ENCODE measurements at places on chromosomes 6 and 20.

DNA sequence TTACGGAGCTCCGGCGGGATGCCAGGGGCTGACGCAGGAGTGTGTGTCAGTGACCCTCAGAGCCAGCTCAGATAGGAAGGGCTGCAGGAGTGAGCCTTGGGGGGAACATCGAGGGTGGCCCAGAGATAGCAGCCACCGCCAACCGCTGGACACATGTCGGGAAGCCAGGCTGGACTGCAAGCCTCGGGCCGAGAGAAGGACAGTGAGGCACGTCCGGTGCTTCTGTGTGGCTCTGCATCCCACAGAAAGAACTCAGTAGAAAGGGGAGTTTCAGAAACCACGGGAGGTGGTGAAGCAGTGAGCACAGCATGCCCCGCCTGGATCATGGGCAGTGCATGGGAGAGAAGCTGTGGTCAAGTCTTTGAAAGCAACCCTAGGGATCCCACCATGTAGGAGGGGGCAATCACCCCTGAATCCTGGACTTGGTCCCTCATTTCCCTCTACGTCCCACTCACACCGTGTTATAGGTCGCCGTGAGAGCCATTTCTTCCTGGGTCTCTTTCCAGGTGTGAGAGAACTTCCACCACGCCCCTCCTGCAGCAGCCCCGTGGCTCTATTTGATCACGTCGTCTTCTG, 383.7 kb upstream of the CDH4 start:
- no peak for DNase-seq

DNA sequence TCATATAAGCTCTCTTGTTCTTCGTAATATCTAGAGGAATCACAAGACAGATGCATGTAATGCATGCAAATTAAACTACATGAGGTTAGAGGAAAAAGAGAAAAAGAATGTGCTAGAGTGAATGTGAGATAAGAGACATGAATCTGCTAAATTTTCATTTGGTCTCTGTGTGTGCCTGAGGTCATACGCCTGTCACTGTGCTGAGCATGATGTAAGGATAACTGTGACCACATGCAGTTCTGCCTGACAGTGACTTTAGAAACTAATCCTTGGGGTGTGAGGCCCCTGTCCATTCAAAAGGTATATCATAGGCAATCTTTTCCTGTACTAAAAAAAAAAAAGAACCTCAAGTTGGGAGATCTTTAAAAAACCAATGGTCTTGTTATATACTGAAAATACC, 70.6 kb downstream of the SHPRH start:
- no peak for DNase-seq

- DNase-seq, result peak; percentile 62
Observed at GRCh38 chr6:5471044-5471443, 209.7 kb downstream of the FARS2 start.

- no peak for DNase-seq
Observed at GRCh38 chr6:132590362-132590761, 821 bp upstream of the TAAR5 start.

DNA sequence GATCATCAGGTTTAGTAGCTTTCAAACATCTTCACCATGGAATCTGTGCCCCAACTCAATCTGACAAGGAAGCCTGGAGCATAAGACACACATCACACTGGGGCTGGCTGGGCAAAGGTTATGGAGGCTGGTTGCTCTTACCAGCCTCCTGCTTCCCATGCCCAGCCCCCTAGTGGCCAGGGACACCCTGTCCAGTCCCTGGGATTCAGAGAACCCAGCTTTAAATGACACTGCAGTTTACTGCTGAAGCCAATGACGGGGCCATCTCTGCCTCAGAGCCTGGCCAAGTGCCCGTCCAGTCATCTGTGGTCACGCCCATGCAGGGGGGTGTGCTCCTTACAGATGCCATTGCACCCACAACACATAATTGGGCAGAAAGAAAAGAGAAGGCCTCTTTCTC, 272.9 kb downstream of the SMOC2 start:
- DNase-seq, result no peak

GRCh38 chr20:37380864-37381579, 35.1 kb downstream of the SRC start:
- DNase-seq, result no peak

- no peak for DNase-seq
Observed at GRCh38 chr6:45927421-45928320, 88.0 kb downstream of the CLIC5 start.

GRCh38 chr20:12875510-12875909, 133.3 kb upstream of the SPTLC3 start:
- DNase-seq, result no peak

DNA sequence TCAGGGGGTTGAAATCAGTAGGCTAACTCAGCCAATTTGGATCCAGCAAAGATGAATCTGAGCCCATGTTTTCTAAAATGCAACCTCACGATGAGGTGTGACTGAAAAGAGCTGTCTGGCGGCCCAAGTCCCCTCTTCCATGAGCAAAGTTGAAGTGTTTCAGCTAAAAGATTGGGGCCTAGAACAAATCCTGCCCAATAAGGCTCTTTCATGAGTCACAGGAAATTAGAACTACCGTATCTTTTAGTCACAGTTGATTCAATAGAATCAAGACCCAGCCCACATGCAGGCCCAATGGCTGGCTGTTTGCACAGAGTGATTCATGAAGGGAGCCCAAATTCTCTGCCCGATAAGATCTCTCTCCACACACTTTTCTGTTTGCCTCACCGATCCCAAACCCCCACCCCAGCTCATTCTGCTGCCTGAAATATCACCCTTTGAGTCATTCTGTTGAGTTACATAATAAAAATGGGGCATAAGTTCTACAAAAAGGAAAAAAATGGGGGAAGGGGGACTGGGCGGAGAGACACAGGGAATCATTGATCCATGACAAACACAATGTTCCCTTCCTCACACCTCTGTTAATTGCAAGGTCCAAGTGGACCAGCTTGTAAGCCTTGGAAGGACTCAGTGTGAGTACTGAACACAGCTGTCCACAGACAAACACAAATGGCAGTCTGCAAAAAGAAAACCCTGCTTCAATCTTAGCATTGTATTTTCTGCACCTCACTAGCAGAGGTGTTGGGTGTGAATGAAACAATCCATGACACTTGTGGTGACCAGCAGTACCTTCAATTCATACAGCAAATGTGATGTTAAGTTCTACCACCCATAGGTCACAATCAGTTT, 13.8 kb downstream of the FOXQ1 start:
- DNase-seq, result no peak

DNA sequence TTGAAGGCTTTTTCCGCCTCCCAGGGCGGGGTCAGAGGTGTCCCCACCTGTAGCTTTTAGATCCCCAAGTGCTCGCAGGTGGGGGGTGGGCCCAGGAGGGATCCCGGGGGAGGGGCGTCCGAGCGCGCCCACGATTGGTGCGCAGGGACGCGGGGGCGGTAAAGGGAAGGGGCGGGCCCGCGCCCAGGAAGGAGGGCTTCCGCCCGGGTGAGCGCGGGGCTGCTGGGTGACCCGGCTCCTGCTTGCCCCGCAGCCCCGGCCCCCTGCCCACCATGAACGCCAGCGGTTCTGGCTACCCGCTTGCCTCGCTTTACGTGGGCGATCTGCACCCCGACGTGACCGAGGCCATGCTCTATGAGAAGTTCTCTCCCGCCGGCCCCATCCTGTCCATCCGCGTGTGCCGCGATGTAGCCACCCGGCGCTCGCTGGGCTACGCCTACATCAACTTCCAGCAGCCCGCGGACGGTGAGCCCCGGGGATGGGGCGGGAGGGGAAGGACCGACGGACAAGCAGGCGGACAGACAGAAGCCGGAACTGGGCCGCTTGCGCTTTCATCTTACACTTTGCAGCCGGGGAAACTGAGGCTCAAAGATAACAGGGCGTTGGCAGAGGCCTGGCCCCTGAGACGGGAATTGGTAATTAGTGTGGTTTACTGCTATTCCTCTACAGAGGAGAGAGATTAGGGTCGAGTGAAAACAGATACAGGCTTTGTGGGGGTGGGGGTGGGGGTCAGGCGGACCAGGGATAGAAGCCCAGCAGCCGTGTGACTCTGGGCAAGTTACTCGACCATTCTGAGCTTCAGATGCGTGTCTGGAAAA, at the start of gene PABPC1L:
TSS of gene PABPC1L (plus strand) at position 189 of the 818 bp plus-strand sequence. CDS start at position 273, 84 bp downstream.
- peak; percentile 82 for DNase-seq

GRCh38 chr6:155955038-155955437, 499.4 kb upstream of the NOX3 start:
- DNase-seq, result no peak

DNA sequence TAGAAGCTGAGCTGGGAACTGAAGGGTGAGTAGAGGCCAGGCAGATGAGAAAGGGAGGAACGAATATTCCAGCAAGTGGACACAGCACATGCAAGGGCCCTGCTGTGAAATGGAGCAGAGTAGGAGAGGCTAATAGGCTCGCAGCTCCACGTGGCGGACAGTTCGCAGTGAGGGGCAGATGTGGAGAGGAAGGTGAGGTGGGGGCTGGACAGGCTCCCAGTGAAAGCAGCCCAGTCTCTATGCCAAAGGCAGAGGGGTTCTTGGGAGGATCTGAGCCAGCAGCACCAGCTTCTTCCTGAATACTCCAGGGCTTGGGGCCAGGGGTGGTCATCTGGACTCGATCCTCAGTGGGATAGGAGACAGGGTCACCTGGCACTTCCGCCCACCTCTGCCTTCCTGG, 81.0 kb downstream of the CEBPB start:
- DNase-seq, result no peak
